ENCODE measurements at places on chromosomes 7 and 10.

- no peak for DNase-seq
Observed at GRCh38 chr7:27462575-27463270, 200.0 kb downstream of the HIBADH start.

- no peak for DNase-seq
Observed at GRCh38 chr7:105779856-105780780, 96.3 kb downstream of the ATXN7L1 start.

DNA sequence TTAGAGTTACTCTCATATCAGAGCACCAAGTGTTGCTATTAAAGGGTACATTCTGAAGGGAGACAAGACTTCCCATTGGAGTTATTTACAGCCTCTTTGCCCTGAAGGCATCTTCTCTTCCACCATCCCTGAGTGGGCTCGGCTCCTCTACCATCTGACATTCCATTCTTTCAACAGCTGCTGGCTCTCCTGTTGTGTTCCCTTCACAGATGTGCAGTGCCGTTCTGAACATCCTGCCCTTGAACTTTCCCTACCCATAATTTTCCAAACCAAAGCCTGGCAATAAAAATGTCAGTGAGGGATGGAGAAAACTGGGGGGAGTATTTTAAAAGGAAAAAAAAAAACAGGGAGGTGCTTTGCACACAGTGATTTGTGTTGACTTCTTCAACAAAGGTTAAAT is 392.9 kb downstream of the KCNMA1 start:
- DNase-seq = no peak

- no peak for DNase-seq
Observed at GRCh38 chr10:127012071-127012768, 107.0 kb downstream of the DOCK1 start.

DNA sequence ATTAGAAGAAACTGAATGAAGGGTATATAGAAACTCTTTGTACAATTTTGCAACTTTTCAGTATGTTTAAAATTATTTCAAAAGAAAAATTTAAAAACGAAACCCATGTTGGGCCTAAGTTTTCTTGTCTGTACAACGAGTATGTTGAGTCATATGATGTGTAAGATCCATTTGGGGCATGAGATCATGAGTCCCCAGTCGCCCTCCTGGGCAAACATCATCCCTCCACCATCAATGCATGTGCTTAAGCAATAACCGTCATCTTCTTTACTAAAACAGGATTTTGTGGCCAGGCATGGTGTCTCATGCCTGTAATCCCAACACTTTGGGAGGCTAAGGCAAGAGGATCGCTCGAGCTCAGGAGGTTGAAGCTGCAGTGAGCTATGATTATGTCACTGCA is 54.2 kb upstream of the CDCA7L start:
- no peak for DNase-seq

- DNase-seq = no peak
Observed at GRCh38 chr7:140639366-140640053, 1.1 kb downstream of the DENND2A start.

GRCh38 chr7:100044718-100045117 is 4.9 kb upstream of the ZSCAN21 start:
- no peak for DNase-seq

GRCh38 chr7:114417290-114417689 is 2.7 kb downstream of the FOXP2 start:
- no peak for DNase-seq

GRCh38 chr7:3861386-3861785 is 560.3 kb downstream of the SDK1 start:
- DNase-seq = no peak

DNA sequence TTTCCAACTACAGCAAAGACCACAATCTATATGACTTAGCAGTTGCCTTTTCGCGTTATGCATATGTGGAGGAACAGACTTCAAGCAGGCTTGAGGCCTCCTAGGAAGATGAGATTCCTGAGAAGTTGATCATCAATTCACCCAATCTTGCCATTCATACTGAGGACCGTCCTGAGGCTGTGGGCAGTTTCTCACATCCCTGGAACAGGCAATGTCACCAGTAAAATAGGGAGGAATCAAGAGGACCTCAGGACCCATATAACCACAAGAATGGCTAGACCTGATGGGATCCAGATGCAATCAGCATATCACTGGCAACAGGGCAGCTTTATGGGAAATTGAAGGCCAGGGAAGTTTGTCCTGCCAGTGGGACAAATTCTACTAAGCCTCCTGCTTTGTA is 17.3 kb downstream of the KDM7A start:
- no peak for DNase-seq

DNA sequence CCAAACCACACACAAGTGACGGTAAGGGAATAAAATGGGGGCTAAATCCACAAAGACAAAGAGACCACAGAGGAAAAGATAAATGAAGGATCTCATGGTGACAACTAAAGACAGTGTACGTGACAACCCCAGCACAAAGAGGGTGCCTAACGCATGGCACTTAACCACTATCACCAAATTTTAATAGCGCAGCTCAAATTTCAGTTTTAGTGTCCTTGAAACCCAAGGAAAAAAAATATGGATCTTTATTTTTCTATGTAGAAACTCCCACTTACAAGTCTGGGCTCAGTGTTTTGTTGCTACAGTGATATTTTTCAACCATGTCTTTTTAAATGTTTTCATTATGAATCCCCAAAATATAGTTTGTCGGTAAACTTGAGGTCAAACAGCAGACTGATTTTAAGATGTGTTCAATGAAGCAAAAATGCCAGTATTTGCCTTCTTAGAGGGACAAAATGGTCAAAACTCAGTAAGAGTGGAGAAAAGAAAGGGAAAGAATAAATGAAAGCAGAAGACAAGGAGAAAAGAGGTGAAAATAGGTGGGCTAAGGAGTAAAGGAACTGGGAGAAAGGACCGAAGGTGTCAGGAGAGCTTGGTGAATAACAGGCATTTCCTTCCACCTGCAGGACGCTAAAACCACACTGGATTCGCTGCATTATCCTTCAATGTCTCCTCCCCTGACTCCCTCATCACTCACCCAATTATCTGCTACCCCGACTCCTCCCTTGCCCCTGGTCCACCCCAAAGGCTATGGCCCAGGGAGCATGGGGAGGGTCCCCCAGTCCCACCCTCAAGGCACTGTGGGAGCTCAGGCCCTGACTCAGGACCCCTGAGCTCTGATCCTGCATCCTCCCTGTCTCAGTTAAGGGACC is 3.5 kb downstream of the ASB13 start:
- no peak for DNase-seq

DNA sequence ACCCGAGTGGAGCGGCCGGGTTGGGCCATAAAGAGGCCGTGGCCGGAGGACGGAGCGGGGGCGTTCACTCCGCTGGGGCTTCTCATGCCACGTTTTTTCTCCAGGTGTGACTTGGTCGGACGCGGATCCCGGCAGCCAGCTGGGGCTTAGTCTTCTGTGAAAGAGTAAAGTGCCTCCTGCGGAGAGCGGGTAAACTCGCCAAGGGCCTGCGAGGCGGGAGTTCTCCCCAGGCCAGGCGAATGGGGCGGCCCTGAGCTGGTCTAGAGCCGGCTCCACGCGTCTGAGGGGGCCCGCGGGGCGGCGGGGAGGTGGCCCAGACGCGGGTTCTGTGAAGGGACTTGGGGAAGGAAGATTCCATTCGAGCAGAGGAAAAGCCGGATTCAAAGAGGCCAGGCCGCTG is 86.3 kb upstream of the VIPR2 start:
- DNase-seq = no peak

GRCh38 chr10:28294809-28295208 is 8.1 kb downstream of the MPP7 start:
- DNase-seq = no peak

GRCh38 chr10:18334116-18334867 is 194.1 kb downstream of the CACNB2 start:
- DNase-seq = no peak

GRCh38 chr7:129209067-129209926 is 15.5 kb upstream of the AHCYL2 start:
- no peak for DNase-seq

- DNase-seq = no peak
Observed at GRCh38 chr10:112217386-112218035, 33.9 kb upstream of the GPAM start.

- no peak for DNase-seq
Observed at GRCh38 chr7:110600956-110601355, 490.0 kb upstream of the LRRN3 start.

GRCh38 chr10:17831896-17832295 is 22.7 kb downstream of the MRC1 start:
- no peak for DNase-seq

GRCh38 chr10:2729197-2729596 is 338.2 kb upstream of the PFKP start:
- no peak for DNase-seq

GRCh38 chr10:82288461-82288881 is 413.5 kb downstream of the NRG3 start:
- DNase-seq = no peak

DNA sequence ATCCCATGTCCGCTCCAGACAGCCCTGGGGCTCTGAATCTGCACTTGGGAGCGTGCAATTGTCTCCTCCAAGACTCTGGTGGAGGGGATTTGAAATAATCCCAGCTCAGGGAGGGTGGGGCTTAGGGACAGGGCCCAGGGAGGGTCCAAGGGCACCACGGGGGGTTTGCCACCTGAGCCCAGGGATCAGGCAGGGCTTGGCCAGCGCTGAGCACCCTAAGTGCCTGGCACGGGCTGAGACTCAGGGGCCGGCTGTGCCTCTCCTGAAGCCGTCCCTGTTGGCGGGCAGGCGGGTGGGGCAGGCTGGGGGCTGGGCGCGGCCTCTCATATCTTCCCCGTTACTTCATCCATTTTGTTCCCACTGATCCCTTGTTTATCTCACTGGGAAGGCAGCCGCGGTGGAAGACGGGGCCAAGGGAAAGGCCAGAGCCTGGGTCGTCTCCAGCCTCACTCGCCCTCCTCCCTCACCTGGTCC is 41.8 kb upstream of the ELN start:
- no peak for DNase-seq

GRCh38 chr10:92530421-92530820 is 43.5 kb downstream of the IDE start:
- DNase-seq = no peak

- DNase-seq = no peak
Observed at GRCh38 chr7:45191396-45191795, 33.8 kb downstream of the RAMP3 start.

DNA sequence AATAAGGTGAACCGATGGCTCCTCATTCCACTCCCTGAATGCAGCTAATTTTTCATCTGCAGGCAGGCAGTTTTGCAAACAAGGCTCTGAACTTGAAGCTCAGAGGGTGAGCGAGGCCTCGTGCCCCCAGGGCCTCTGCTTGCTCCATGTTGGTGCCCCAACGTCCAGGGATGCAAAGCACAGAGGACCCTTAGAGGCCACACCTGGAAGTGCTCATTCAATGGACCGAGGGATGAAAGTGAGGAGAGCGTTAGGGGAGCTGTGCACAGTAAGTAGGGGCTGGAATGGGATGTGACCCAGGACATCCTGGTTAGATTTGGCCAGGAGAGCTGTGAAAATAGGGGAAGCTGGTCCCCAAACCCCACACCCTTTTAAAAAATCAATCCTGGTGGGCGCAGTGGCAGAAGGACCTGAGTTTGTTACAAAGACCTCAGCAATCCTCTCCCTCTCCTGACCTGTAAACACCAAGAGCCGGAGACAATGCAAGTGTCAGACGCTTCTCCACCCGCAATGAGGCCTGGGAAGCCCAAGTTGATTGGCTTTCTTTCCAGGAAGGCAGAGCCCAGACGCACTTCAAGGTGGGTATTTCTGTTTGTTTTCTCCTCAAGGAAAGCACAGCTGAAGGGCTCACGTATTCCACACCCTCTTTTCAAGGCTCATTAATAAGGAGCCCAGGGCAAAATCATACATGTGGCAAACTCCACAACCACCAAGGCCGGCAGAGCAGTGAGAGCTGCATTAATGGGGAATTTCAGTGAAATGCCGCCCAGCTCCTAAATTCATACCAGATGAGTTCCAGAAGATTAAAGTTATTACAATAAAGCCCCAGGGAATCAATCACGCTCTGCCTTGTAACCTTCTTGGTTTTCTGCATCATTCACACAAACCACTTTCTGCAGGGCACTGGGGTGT is 14.1 kb upstream of the CXCL12 start:
- DNase-seq = no peak

DNA sequence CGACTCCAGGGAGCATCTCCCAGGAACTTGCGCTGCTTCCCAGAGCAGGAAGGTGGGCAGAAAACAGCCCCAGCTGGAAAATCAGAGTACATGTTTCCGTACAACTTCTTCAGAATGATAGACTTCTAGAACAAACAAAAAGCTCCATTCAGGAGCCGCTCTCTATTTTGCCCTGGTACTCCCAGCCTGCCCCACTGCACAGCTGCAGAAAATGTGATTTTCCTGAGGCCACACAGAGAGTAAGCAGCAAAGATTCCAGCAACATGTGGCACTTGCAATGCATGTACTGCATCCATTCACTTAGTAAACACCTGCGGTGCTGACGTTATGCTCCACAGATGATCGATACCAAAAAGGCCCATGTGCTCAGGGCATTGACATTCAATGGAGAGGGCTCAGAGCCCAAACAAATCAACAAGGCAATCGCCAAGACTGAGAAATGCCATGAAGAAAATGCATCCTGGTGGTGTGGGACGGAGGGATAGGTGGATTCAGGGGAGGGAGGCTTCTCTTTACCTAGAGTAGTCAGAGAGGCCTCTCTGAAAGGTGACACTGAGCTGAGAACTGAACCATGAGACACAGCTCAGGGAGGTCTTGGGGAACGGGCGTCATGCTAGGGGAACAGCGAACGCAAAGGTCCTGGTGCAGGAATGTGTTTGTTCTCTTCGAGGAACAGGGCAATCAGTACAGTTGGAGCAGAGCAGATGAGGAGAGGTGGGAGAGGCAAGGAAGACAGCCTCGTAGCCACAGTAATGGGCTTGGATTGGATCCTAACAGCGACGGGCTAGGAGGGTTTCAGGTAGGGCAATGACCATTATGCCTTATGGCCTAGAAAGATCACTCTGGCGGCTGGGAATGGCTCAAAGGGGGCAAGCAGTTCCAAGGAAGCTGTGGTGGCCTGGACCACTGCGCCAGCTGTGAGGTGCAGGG is 35.3 kb upstream of the DUSP5 start:
- DNase-seq = no peak
